Activated CD8-positive, alpha-beta T cell treated with anti-CD3 and anti-CD28 coated beads, Interleukin-2, amount 10 ng/mL, durations not matched to agents 7 days and 5 days (primary cell): ENCODE measurements at places on chromosomes 3 and 15. TPM values are rescaled to one million over a fixed set of nuclear protein-coding genes. Genes with fewer than 3 reads are reported as not detected.

DNA sequence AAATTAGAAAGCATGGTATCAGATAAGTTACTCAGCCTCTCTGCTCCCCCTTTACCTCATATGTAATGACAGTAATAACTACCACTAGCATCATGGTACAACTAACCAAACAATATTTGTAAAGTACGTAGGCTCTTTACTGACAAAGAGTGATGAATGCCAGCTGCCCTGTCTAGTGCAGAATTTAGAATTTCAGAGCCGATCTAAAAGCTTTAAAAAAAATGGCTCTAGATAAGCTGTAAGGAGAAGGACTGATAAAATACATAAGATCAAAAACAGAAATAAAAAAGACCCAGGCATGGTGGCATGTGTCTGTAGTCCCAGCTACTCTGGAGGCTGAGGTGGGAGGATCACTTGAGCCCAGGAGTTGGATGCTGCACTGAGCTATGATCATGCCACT, 424.1 kb downstream of the MAGI1 start:
- DNase-seq, result no peak

DNA sequence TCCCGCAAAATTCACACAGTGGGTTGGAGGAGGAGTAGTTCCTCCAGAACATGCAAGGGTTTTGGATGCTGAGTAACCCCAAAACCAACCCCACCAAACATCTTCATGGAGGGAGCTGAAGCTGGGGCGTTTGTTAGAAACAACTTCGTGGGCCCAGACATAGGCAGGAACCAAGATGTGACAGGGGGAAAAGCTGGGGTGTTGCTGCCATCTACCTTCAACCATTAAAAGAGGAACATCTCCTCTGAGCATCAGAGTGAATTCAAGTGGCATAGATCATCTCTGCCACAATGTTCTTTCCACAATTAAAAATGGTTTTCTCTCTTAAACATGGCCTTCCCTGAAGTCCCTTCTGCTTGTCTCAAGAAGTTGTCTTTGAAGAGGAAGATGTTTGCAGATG, 20.5 kb downstream of the SIDT1 start:
- no peak for DNase-seq

- DNase-seq, result no peak
These were observed 72.6 kb downstream of the FOXB1 start for GRCh38 chr15:60076582-60077276.

DNA sequence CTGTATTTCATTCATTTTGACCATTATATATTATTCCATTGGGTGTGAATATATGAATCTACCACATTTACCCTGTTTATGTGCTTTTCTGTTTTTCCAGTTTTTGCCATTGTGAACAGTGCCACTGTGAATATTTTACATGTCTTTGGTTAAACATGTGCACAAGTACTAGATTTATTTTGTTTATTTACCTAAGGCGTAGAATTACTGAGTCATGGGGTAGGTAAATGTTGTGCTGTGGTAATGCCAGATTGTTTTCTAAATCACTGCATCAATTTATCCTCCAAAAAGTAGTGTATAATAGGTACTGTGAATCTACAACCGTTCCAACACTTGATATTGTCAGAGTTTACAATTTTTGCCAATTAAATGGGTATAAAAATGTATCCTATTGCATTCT, 362.1 kb upstream of the AGTR1 start:
- no peak for DNase-seq

GRCh38 chr3:145159640-145160039, 1001.3 kb downstream of the PLOD2 start:
- no peak for DNase-seq

GRCh38 chr3:135014566-135014965, 219.5 kb downstream of the EPHB1 start:
- no peak for DNase-seq

CHL1 gene
- total RNA-seq, result not detected
